ENCODE measurements at places on chromosomes 4 and X.

DNA sequence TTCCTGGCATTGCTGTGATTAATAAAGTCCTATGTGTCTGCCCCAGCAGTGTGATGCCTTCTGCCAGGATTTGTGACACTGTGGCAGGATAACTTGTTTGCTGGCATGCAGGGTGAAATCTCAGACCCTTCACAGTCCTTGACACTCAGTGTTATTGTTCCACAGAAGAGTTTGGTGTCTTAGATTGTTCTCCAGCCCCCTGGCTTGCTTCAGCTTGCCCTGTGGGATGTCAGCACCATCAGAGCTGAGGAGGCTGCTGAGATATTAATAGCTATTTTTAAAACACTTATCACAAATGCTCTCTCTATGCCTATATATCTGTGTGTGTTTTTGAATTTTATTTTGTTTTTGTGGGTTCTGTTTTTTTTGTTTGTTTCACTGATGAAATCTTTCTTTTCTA, 136.9 kb downstream of the TSPAN5 start:
- no peak for DNase-seq

GRCh38 chr4:67776746-67777145, 22.6 kb upstream of the GNRHR start:
- no peak for DNase-seq

GRCh38 chr4:17941731-17942130, 79.8 kb downstream of the LCORL start:
- no peak for DNase-seq

GRCh38 chr4:18914182-18914581, 892.6 kb upstream of the LCORL start:
- DNase-seq = no peak

DNA sequence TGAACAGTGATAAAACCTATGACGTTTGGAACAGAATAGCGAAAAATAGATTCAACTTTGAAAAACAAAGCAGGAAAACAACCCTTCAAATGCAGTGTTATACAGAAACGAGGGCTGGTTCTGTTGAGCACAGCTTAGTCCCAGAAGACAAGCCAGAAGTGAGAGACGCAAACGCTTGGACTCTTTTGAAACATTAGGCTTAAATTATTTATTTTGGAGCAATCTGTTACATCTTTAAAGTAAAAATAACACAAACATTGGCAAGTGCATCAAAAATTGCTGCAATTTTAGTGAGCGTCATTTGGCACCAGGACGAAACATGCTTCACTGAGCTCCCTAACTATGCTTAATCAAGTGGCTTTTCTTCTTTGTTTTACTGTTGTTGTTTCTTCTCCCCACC, 63.5 kb downstream of the ENPP6 start:
- DNase-seq = no peak

GRCh38 chr4:118810991-118811764, 24.7 kb downstream of the SEC24D start:
- no peak for DNase-seq

GRCh38 chr4:140866492-140867005, 110.4 kb upstream of the TBC1D9 start:
- no peak for DNase-seq

DNA sequence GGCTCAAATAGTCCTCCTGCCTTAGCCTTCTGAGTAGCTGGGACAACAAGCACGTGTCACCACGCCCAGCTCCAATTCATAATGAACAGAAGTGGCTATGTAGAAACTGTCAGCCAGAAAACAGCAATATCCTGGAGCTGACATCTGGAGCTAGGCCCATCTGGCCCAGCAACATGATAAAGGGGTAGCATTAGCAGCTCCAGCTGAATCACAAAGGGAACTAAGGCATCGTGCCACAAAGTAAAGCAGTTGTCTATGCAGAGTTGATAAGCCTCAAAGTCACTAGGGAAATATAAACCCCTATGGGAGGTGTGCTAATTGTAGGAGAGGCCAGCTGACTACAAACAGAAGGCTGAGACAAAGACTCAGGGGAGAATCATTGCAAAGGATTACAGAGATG, 270.5 kb upstream of the GPC4 start:
- DNase-seq = no peak

DNA sequence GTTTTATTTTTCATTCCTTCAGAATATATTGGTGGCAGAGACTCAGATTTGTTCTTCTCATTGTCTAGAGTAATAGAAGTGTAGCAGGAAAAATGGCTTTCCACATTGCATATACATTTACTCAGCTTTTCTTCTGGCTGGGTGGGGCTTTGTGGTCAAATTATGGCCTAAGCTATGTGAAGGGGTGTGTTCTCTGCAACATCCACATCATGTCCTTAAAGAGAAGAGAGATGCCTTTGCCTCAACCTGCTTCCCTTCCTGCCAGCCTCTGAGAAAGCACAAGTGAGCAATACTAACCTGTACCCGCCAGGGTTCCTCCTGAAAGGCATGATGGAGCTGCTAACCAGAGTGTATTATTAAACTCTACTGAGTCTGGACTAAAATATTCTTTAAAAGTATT, 695.6 kb upstream of the FAM241A start:
- no peak for DNase-seq

DNA sequence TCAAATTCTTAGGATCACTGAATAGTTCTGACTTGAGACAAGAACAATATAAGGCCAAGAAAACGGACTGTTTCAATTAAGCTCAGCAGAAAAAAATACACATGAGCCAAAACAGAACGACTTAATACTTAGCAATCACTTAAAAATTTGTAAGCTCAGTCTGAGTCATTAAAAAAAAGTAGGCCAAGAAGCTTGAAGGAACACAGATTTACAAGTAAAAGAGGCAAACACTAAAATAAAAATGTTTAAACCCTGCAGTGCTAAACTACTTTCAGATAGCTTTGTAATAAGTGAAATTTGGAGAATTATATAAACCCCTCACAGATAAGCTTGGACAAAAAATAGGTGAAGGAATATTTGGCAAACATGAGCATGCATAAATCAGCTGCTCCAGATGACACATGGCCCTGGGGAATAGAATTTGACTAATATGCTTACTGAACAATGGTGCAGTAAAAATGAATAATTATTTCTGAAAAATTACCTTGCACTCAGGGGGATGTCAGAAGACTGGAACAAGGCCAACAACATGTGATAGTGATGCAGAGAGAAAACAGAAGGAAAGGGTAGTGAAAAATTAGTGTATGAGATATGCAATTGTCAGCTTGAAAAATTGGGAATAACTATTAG, 49.6 kb downstream of the LNX1 start:
- DNase-seq = no peak

DNA sequence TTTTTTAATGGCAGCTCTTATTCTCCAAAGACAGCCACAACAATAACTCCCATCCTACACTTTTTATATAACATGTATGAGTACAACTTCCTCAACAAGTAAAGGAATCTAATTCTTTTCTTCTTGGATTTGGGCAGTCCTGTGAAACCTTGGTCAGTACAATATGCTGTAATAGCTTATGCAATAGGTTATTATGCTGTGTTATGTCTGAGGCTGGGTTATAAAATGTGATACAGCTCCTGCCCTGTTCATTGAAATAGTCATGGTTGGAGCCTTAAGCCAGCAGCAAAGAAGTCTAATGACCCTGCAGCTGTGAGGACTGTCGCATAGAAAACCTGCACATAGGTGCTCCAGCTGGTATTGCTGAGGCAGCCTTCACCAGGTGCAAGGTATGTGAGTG, 215.8 kb upstream of the RASGEF1B start:
- no peak for DNase-seq

GRCh38 chrX:585115-585808, 45.3 kb upstream of the SHOX start:
- DNase-seq = no peak

DNA sequence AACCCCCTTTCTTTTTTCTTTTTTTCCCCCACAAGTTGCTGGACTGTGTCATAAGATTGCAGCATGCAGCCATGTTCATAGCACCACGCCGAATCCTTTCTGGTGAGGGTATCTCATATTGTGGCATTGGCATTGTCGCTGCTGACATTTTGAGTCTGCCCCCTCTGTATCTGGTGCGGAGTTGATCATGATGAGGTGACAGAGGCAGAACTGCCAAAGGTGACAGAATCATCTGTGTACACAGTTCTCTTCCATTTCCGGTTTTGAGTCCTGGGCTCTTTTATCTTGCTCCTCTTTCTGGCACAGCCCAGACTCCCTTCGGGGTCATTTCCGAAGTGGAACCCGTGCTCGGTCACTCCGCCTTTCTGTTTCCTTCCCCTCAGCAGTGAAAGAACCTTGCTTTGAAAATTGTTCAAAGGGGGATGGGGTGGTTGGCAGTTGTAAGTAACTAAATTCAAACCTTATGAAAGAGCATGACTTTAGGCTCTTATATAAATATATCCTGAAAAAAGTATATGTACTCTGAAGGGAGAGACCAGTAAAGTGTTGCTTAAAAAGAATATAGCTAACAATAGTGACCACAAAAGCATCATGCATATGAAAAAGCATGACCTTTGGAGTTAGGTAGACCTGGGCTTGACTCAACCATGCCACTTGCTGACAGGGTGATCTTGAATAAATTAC, 55.0 kb upstream of the BMP2K start:
- DNase-seq = no peak

DNA sequence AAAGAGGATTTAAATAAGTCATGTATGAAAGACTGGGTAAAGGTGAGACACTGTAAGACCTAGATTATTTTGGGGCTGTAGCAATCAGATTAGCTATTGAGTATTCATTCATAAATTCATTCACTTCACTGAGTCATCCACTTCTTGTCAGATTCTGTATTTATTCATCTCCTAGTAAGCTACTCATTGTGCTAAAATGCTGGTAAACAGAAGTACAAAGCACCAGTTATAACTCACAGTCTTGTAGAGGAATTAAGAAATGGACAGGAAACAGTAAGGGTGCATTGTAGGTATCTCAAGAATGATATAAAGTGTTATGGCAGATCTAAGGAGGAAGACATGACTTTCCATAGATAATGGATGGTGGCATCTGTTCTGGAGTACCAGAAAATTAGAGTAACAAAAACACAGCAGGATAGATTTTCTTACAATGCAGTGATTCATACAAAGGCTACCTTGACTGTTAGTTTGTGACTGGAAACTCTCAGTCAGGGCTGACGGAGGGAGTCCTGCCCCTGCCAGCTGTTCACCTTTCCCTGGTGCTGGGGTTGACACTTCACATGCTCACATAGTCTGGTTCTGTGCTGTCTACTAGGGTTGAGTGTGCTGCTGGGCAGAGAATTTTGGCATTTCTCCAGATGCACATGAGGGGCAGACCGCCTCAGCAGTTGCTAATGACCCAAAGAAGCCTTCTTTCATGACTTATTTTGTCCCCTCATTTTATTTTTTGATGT, 26.5 kb upstream of the HAND2 start:
- DNase-seq = no peak

DNA sequence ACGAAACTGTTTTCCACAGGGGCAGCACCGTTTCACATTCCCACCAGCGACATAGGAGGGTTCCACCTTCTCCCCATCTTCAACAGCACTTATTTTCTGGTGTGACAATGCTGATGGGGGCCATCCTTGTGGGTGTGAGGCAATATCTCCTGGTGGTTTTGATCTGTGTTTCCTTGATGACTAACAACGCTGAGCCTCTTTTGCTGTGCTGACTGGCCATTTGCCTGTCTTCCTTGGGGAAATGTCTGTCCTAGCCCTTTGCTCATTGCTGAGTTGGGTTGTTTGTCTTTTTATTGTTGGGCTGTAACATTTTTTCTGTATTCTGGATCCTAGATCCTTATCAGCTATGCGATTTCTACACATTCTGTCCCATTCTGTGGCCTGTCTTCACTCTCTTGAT, 33.7 kb downstream of the ATP2B3 start:
- no peak for DNase-seq

GRCh38 chrX:30217465-30217864, 2.1 kb downstream of the MAGEB2 start:
- no peak for DNase-seq

DNA sequence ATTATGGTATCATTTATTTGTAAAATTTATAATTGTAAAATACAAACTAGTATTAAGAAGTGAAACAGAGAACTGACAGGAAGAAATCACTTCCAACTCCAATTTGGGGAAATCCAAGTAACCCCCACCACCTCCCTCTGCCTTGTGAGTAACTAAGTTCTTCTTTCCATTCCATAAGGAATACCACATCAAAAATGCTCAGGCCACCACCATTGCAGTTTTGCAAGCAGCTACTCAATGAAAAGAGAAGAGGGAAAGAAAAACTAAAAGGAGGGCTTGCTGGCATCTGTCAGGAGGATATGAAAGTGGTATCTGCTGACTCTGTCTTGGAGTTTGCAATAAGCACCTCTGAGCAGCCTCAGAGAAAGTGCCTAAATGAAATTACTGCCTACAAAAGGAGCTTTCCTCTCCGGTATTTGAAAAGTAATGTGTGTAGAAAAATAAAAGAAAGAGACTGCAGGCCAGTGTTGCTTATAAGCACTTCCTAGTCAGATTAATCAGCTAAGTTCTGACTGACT, 228.7 kb downstream of the OPHN1 start:
- no peak for DNase-seq

GRCh38 chr4:5399790-5400421, 308.5 kb downstream of the EVC2 start:
- DNase-seq = no peak

GRCh38 chrX:104347860-104348259, 93.1 kb upstream of the ESX1 start:
- no peak for DNase-seq

- no peak for DNase-seq
Observed at GRCh38 chrX:63581906-63582305, 203.1 kb downstream of the ARHGEF9 start.
